ENCODE measurements at places on chromosomes 6 and 20.

GRCh38 chr20:25218109-25218486, 22.6 kb downstream of the ENTPD6 start:
- DNase-seq = no peak

- no peak for DNase-seq
Measured at GRCh38 chr20:32433311-32434021, 75.3 kb downstream of the ASXL1 start.

GRCh38 chr6:87541041-87541440, 48.7 kb downstream of the RARS2 start:
- no peak for DNase-seq

DNA sequence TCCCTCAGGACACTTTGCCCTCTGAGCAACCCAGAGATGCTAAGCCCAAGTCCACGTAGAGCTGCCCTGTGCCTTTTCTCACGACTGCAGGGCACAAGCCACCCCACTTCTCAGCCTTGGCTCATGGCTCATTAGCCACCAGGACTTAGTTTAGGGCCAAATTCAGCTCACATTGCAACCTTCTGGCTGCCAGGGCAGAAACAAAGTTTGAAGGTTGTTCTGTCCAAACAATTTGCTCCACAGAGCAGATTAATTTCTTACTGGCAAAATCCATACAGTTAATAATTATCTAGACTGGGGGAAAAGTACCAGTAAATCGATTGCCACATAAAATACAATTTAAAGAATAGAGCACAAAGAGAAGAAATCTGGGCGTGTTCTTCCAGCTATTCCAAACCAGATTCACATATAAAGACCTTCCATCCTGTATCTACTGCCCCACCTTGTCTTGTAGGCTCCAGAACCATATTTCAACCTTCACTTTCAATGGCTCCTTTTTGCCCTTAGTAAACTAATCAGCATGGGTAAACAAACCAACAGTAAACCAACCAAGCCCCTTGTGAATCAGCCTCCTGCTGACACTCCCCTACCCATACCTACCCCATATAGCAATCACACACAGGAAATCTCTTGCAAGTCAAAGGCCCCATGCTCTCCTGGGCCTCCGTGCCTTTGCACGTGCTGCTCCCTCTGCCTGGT, 101.9 kb downstream of the QRSL1 start:
- no peak for DNase-seq

DNA sequence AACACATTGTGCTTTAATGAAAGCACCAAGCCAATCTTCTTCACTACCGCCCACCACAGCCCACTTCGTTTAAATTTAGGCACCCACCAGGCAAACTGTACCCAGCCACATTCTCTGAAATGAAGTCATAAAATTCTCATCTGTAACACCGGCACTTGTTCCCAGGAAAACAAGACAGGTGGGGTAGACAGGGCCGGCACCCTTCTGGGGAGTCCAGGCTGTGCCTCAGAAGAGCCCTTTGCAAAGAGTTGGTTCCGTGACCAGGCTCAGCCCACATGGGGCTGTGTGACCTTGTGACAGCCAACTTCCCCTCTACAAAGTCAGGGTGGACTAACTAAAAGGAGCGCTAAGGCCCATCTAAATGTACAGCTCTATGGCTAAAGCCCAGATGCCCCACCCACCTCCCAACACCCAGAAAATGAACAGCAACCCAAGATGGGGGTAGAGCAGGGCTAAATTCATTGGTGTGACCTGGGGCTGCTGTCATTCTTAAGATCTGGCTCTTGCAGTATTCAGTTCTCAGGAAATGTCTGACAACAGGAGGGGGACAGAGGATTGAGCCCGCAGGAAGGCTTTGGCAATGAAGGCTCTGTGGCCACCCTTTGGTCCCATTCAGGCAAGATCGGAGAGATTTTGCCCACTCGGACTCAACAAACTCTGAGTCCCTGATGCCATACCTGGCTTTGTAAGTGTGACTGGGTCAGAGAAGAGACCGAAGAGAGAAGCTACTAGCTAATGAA, 56.7 kb downstream of the TRERF1 start:
- no peak for DNase-seq

- DNase-seq = no peak
Measured at GRCh38 chr20:61332016-61332975, 80.2 kb downstream of the CDH4 start.

DNA sequence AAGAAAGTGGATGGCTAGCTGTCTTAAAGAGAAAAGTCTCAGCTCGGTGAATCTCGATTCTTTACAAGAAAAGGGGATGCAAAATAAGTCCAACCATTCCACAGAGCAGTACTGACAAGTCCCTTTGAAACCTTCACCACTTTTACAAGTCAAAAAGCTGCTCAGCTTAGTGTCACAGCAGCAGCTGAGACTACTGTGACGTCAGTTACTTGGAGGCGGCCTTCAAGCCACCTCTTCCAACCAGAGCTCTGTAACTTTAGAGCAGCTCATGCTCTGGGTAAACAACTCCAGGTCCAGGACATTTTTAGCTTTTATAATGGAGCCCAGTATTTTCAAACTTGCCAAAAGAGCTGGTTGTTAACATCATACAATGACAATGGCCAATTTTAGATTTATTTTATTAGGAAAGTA, at the start of gene KIAA0408:
Gene KIAA0408, minus strand, starts transcription at position 159 of the 411 bp plus-strand sequence. CDS start 5,408 bp downstream, outside the sequence.
- DNase-seq = peak; percentile 36

GRCh38 chr6:82843291-82843885, 222.3 kb downstream of the UBE3D start:
- no peak for DNase-seq

DNA sequence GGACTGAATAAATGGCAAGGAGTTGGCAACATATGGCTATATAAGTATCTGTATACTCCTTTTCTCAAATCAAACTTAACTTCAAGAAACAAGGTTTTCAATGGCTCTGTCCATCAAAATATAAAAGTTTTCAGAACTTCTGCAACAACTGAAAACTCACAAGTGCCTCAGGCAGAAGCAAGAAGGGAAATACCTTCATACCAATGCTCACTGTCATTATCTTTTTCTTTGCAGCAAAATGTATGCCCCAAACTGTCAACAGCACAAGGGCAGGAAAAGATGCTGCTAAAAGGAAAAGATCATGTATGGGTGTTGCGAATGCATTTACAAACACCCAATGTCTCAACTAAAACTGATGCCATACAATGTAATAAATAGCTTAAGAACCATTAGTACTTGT, 45.9 kb downstream of the PTPRK start:
- DNase-seq = no peak

- DNase-seq = no peak
Measured at GRCh38 chr6:48744948-48745347, 634.0 kb upstream of the PTCHD4 start.

DNA sequence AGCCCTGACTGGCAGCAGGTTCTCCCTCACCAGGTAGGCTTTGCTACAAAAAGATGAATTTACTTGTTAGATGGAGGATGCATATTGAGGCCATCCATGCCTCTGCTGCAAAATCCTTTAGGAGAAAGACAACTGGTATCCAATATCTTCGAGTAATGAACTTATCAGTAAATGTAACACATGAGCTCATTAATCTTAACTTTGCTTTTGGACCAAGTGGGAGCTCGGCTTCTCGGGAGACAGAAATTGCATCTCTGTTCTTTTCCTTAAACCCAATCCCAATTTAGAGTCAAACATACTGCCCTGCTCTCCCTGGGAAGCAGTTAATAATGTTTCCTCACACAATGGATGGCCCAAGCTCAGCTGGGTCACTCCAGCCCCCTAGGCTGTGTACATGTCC, 330.5 kb downstream of the ZFAND3 start:
- DNase-seq = no peak

DNA sequence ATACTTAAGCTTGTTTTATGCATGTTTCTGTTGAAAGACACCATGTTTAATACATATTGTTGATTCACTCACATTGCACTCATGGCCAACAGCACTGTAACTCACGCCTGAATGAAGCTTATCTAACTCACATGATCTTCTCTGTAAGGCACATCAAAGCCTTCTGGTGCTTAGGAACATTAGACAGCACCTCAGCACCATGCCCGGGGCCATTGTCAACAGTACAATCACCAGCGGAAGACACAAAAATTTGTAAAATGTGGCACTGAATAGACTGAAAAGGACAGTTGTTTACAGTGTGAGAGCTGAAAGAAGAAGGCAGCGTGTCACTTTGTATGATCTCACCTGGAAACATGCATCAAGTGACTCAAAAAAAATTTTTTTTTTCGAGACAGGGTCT, 8.9 kb upstream of the TCF15 start:
- DNase-seq = no peak

GRCh38 chr6:17289630-17290061, 8.5 kb downstream of the RBM24 start:
- peak; percentile 20 for DNase-seq

DNA sequence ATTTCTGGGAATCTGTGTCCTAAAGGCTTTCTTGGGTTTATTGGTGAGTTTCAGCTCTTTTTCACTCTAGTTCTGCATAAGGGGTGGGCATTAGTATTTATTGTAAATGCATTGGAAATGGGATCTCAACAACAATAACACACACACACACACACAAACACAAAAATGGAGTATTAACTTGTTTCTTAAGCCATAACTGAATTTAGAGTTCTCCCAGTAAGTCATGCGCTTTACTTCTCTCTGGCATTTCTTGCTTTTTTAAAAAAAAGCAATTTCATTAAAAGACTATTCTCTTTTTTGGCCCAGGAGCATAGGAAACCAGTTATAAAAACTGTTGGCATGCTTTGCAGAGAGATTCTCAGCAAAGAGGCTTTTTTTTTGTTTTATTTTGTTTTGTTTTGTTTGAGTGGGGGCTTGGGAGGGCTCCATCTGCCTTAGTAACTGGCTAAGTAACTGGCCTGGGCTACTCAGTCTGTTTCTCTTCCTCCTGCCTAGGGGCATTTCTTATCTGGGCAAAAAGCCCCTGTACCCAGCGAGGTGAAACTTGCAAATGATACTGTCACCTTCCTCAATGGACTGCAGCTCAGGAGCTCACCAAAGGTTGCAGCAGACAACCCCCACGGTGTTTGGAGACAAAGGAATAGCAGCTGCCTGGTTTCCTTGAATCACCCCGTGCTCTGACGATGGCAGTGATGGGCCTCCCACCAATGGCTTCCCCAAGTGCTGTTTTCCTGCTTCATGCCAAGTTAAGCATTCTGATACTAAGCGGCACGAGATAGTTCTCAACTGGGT, 128.5 kb downstream of the BCAS1 start:
- no peak for DNase-seq
